ENCODE measurements at places on chromosomes 7 and 10.

DNA sequence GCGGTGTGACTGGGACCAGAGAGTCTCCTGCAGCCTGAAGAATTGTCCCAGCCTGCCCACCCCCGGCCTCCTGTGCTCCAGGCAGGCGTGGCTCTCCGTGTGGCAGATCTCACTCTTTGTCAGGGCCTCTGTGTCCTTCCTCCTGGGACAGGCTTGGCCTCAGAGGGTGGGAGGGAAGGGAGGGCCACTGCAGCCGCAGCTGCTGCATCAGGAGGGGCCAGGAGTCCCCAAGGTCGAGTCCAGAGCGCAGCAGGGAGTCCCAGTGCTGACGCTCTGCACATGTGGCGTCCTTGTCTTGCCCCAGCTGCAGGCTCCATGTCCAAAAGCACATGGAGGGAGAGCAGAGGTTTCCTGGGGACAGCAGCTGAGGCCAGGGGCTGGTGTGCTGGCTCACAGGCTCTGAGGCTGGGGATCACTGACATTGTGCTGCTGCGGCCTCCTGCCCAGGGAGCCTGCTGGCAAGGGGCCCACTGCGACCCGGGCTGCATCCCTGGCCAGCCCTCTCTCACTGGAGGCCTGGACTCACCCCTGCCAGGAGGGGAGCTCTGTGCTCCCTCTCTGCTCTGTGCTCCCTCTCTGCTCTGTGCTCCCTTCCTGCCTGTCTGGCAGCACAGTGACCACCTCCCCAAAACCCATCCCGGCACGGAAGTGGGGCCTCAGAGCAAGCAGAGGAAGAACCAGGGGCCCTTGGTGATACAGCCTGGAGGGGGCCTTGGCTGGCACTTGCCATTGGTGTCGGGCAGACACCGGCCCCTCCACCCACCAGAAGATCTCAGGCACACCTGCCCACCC is 114.6 kb upstream of the RET start:
- no peak for DNase-seq

GRCh38 chr10:67076144-67076543 is 150.3 kb downstream of the LRRTM3 start:
- no peak for DNase-seq

GRCh38 chr10:98266647-98267046 is 1.3 kb downstream of the LOXL4 start:
- no peak for DNase-seq

GRCh38 chr10:103637011-103637410 is 143.5 kb downstream of the NEURL1 start:
- DNase-seq = no peak

DNA sequence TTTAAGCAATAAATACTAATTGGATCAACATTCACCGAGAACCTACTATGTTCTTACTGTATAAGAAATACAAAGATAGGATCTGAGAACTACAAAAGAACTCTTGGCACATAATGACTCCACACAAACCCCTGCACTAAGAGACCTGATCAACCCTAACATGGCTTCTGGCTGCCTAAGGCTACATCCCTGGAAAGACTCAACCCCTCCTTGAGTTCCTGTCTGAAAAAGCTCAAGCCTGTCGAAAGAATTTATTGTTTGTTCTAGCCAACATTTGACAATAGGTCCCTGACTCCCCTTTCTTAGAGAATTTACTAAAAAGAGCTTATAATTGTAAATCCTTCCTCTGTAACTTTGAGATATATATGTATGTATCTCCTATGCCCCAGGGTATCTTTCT is 125.3 kb upstream of the SGCE start:
- DNase-seq = no peak

DNA sequence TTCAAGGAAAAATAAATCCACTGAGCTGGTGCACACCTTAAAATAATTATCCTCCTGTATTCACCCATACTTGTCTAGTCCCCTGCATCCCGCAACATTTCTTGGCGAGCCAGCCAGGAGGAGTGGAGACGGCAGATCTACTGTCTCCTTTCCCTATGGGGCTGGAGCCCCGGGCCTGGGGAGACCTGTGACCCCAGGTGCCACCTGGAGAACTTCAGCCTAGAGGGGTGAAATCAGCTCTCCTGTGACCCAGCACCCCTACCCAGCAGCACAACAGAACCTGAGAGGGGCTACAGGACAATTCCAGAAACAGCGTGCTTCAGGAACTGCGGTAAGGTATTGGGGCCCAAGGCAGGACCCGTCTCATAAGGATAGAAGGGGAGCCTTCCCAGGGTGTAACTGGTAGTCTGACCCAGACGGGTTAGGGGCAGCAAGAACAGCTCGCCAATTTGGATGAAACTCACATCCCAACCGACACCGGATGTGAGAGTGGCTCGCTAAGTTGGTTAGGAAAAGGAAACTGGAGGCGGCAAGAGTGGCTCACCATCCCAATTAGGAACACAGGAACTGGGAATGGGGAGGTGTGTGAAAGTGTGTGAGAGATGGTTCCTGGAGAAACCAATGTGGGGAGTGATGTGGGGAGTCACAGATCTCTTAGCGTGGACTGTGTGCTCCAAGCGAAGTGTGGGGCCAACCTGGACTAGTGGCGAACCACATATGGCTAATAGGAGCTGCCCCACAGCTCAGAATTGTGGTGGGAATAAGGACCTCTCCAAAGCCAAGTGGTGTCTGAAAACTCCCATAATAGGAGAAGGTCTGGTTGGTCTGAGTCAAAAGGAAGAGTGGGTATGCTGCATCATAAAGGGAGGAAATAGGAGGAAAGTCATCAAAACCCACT is 15.1 kb upstream of the DENND2A start:
- DNase-seq = no peak

DNA sequence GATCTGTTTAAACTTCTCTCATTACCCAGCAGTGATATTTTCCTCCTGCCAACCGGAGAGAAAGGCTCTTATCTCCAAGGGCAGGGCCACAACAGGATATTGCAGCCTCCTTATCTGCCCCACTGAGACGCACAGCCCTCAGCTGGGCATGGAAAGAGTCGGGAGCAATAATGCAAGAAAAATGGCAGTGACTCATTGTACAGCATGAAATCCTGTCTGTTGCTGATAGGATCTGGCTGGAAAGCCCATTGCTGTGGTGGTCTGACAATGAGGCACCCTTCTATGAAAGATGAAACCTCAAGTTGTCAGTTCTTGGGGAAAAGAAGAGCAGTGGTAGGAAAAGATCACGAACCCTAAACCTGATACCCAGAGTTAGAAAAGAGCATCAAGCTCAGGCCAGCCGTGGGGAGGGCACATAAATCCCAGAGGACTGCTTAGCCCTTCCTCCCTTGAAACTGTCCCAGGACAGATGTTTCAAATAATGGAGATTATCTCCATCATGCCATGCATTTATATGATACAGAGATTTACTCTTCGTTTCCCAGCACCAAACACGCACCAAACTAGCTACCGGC is 47.0 kb upstream of the FIGNL1 start:
- DNase-seq = no peak

DNA sequence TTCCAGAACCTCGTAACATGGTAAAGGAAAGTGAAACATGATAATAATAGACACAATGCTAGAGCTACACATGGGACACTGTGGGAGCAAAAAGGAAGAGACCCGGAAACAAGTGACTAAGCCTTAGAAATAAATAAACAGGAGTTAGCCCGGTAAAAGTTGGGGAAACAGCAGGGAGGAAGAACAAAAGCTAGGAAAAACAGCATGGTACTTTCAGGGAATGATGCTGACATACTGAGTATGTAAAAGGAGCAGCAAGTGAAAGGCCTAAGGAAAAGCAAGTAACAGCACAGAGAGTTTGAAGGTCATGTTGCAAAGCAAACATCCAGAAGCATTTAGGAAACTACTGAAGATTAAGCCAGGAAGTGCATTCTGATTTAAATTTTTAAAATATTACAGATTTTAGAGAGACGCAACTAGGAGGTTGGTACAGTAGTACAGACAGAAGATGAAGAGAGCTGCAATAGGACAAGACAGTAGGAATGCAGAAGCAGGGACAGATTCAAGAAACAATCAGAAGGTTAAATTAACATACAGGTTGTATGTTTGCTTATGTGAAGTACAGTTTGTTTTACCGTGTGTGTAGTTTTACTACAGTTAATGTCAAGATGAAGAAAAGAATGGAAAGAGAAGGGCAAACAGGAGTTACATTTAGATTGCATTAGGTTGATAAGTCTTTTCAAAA is 63.7 kb downstream of the ARHGAP12 start:
- DNase-seq = no peak

GRCh38 chr10:22619101-22619500 is 95.3 kb downstream of the PIP4K2A start:
- no peak for DNase-seq

- DNase-seq = no peak
Observed at GRCh38 chr10:51619365-51619764, 80.0 kb downstream of the CSTF2T start.

Measured in KG1 (cell line).